Tibial nerve (tissue), 4 donors: ENCODE measurements at places on chromosomes 13 and 19.
A peak's percentile ranks its signal among the peaks of the same experiment; 100 is the strongest.

DNA sequence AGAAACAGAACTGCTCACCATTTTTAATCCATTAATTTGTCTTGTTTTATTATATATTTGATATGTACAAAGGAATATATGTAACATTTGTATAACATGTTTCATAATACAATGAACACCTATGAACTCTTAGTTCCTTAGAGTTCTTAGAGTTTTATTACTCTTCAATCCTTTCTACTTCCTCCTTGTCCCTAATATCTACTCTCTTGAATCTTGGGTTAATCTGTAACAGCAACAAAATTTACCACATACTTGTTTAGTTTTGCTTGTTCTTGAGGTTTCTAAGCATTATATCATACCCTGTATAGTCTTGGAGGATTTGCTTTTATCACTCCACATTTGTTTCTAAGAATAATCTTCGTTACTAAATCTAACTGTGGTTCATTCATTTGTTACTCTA is 151.4 kb downstream of the PDS5B start:
- peak overlapping the region; percentile 81 for H3K27ac ChIP-seq
- peak overlapping the region; percentile 43 for H3K4me3 ChIP-seq
- H3K27me3 ChIP-seq, result no peaks in the 10 kb centered on the region

GRCh38 chr13:91664039-91664438 is 265.6 kb downstream of the GPC5 start:
- H3K27ac ChIP-seq, result no peak overlapping the region
- no peak for DNase-seq
- H3K4me1 ChIP-seq, result no peaks in the 10 kb centered on the region
- H3K27me3 ChIP-seq, result no peaks in the 10 kb centered on the region
- no peak overlapping the region for H3K4me3 ChIP-seq

DNA sequence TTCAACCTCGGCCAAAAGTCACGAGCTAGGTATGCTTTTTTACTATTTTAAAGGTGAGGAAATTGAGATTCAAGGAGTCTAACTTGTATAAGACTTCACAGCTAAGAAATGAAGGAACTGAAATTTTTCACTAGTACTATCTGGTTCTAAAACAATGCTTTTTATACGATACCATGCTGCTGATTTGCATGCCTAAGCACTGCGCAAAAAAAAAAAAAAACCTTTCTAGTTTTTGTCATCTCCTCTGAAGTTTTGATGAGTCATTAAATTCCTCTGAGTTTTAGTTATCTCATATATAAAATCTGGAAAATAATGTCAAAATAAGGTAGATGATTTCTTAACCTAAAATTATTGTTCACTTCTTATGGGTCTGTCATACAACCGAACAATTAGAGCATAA is 28.0 kb upstream of the UFM1 start:
- H3K4me1 ChIP-seq, result no peaks in the 10 kb centered on the region
- no peaks in the 10 kb centered on the region for H3K36me3 ChIP-seq
- no peaks in the 10 kb centered on the region for H3K27me3 ChIP-seq
- no peak overlapping the region for H3K27ac ChIP-seq

DNA sequence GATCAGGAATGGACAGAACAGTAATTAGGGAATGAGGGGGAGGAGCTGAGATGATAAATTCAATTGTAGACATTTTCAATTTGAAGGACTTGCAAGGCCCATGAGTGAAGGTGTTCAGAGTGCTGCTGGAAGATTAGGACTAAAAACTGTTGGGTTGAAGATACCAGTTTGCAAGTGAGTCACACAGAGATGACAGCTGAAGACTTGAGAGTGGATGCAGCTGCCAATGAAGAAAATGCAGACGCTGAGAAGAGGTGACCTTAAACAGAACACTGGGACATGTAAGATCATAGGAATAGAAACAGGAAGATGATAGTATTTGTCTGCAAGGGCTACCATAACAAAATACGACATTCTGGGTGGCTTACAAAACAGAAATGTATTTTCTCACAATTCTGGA is 1716.5 kb upstream of the SLC10A2 start:
- no peak overlapping the region for H3K27ac ChIP-seq

DNA sequence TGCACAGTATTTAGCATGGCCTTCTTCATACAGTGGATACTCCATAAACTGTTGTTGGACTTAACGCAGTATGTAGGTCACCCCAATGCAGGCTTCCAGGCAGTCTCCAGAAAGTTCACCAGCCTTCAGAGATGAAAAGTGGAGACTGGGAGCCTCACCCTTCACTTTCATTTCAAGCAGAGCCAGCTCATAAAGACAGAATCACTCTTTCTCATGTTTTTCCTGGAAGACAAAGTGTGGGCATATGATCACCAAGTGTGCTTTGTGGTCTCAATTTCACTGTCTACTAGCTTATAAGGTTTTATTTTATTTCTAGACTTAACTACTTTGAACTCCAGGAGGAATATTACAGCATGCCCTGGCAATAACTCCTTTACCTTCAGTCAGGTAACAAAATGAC is 26.3 kb upstream of the TNFSF11 start:
- DNase-seq, result no peak
- H3K36me3 ChIP-seq, result no peaks in the 10 kb centered on the region
- H3K4me3 ChIP-seq, result no peak overlapping the region
